ENCODE measurements at places on chromosomes 1 and 21.

DNA sequence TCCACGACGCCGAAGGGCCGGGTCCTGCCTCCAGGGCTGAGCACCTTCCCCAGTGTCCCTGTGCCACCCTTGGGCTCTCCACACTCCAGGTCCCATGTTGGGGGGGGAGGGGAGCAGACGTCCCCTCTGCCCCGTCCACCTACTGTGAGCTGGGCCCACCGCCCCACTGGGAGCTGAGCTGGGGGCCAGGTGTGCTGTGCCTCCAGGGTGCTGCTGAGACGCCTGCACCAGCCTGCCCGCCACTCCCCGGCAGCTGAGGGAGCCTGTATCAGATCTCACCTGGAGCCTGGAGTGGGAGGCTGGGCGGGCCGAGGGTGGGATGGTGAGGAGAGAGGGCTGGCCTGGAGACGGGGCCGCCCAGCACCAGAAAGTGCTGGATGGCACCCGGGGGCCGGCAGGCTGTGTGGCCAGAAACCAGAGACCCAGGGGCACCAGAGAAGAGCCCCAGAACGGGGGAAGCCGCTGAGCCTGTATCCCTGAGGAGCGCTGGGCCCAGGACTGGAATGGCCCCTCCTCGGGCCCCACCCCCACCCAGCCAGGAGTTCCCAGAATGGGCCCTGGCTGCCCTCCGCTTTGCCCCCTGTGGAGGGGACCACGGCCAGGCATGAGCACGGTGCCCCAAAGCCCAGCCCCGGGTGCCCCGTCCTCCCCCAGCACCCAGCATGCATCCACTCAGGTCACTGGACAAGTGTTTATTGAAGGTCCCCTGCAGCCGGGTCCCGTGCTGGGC, 3.4 kb downstream of the TNFRSF18 start:
- peaks cover 73% of the 10 kb centered on the region for H3K27me3 ChIP-seq
- H3K36me3 ChIP-seq, result no peaks in the 10 kb centered on the region
- H3K4me3 ChIP-seq, result no peak overlapping the region
- H3K4me1 ChIP-seq, result peaks cover 59% of the 10 kb centered on the region

GRCh38 chr1:241767737-241768136, 80.3 kb upstream of the EXO1 start:
- H3K4me3 ChIP-seq, result no peak overlapping the region
- H3K4me1 ChIP-seq, result no peaks in the 10 kb centered on the region
- no peak overlapping the region for H3K27ac ChIP-seq
- DNase-seq, result no peak

- H3K36me3 ChIP-seq, result no peaks in the 10 kb centered on the region
- peaks cover 10% of the 10 kb centered on the region for H3K4me1 ChIP-seq
- no peak for DNase-seq
- H3K4me3 ChIP-seq, result no peak overlapping the region
- peaks cover 8% of the 10 kb centered on the region for H3K27me3 ChIP-seq
These were observed 5.2 kb downstream of the GPR25 start for GRCh38 chr1:200877839-200878551.

DNA sequence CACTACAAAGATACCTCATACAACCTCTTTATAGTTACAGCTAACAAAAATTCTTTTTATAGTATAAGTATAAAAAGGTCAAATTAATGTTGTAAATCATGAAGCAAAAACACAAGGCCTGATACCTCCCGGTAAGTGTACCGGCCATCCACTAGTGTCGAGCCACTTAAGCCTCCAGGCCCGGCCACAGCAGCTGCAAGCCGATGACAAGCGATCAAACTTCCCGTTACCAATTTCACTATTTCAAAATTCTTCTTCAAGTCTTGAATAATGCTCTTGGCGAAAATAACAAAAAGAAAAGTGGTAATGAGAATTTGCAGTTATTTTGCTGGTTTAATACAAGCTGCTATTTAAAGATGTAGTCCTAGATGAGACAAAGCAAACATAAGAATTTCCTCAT, 67.6 kb downstream of the USP24 start:
- no peak overlapping the region for H3K27ac ChIP-seq
- H3K4me1 ChIP-seq, result no peaks in the 10 kb centered on the region
- H3K27me3 ChIP-seq, result no peaks in the 10 kb centered on the region
- no peak overlapping the region for H3K4me3 ChIP-seq

GRCh38 chr21:15023776-15024175, 41.0 kb downstream of the NRIP1 start:
- H3K36me3 ChIP-seq, result no peaks in the 10 kb centered on the region
- H3K27me3 ChIP-seq, result no peaks in the 10 kb centered on the region
- DNase-seq, result no peak
- H3K4me1 ChIP-seq, result no peaks in the 10 kb centered on the region

GRCh38 chr1:247431643-247432042, 15.7 kb downstream of the NLRP3 start:
- H3K4me3 ChIP-seq, result no peak overlapping the region
- no peak for DNase-seq
- no peaks in the 10 kb centered on the region for H3K4me1 ChIP-seq
- no peaks in the 10 kb centered on the region for H3K36me3 ChIP-seq
- H3K27ac ChIP-seq, result no peak overlapping the region

DNA sequence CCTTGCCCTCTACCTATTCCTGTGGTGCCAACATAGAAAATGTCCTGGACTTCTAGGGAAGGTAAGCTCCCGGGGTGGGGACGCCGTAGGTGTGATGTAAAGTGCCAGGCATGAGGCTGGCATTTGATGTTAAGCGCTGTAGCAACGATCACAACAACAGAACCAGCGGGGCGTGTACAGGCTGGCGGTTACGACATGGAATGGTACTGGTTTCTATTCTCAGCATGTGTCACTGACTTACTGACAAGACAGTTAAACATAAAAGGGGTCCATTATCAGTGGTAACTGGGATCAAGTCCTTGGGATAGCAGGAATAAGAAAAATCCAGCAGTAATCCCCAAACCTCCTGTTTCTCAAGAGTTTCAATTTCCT, 58.9 kb downstream of the TGFBR3 start:
- no peak for DNase-seq
- H3K27me3 ChIP-seq, result no peaks in the 10 kb centered on the region
- H3K4me1 ChIP-seq, result peaks cover 62% of the 10 kb centered on the region

DNA sequence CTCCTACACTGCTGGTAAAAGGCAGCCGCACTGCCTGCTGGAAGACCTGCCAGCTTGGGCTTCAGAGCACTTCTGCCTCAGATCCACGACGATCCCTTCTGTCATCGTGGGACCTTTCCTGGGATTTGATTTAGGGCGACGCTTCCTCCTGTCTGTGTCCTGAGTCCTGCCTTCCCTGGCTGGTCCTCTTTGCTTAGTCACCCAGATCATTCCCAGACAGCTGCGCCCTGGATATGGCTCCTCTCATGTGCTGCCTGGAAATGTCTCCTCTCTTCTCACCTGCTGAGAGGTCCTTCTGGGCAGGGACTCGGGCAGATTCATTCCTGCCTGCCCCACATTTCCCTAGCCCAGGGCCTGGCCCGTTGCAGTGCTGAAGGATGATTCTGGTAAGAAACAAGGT, 72.4 kb upstream of the POU3F1 start:
- DNase-seq, result no peak
- H3K27me3 ChIP-seq, result no peaks in the 10 kb centered on the region
- peaks cover 38% of the 10 kb centered on the region for H3K4me1 ChIP-seq

GRCh38 chr1:185062710-185063370, 17.5 kb downstream of the RNF2 start:
- peaks cover 8% of the 10 kb centered on the region for H3K36me3 ChIP-seq
- H3K4me3 ChIP-seq, result no peak overlapping the region
- H3K27me3 ChIP-seq, result no peaks in the 10 kb centered on the region
- H3K27ac ChIP-seq, result no peak overlapping the region

- no peak overlapping the region for H3K4me3 ChIP-seq
- H3K27me3 ChIP-seq, result no peaks in the 10 kb centered on the region
- no peak for DNase-seq
- H3K4me1 ChIP-seq, result peaks cover 44% of the 10 kb centered on the region
- H3K36me3 ChIP-seq, result peaks cover 59% of the 10 kb centered on the region
- H3K27ac ChIP-seq, result peak overlapping the region; percentile 28
These were observed 40.2 kb downstream of the DHCR24 start for GRCh38 chr1:54846716-54847284.
